Spinal cord (tissue), 10 donors: ENCODE measurements at places on chromosomes 2 and 18. TPM values are rescaled to one million over a fixed set of nuclear protein-coding genes. Genes with fewer than 3 reads are reported as not detected.

- DNase-seq, result no peak
Observed at GRCh38 chr2:39326644-39327043, 82.9 kb upstream of the CDKL4 start.

DNA sequence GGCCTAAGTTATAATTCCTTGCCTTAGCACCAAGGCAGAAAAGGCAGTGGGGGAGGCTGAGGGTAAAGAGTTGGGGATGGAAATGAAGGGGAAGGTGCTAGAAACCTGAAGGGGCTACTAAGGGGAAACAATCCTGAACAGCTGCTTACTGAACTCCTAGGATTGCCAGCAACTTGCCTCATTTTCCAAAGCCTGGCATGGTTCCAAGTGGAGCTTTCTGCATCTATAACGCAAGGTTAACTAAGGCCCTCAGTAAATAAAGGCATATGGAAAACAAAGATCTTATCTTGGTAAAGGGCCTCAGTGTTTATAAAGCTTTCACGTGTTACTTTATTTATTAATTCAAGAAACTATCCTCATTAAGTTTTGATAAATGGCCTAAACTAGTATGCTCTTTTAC is 10.9 kb downstream of the MEP1B start:
- DNase-seq, result no peak

Gene CXCR1
- total RNA-seq, result 0.89 TPM

Gene MREG
- 11.6 TPM for total RNA-seq

- DNase-seq, result no peak
Observed at GRCh38 chr2:68119504-68119903, 38.2 kb upstream of the PNO1 start.

- DNase-seq, result no peak
Observed at GRCh38 chr2:26576565-26577441, 64.4 kb downstream of the CIB4 start.

DNA sequence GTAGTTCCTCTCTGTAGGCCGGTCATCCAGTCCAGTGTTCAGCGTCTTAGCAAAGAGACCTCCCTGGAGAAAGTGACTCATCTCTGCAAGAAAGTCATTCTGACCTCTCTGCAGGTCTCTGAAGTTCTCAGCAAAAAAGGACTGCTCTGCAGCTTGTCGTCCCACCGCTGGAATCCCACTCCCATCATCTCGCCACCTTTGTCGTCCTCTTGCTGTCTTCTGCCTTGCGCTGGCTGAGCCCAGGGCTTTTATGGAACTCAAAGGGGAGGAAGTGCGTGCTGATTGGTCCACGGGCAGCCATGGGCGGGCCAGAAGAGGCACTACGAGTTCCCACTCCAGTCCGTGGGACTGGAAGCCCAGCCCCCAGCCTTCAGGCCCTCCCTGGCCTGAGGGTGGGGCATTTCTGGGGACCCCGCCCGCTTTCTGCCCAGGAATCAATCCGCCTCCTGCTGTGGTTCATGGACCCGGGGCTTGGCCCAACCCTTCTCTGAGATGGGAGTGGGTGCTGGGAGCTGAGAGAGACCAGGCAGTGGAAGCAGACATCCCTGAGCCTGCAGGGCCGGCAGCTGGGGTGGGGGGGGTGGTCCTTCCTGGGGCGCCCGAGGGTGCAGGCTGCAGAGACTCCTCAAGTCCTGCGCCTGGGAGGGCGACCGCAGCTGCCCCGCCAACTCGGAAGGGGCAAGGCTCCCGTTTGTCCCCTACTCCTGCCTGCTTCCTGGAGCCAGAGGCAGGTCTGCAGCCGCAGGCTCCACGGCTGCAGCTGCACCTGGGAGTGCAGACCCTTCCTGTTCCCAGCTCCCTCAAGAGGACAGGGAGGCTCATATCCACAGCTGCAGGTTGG is 660.7 kb upstream of the RAB6C start:
- no peak for DNase-seq

Gene TPO
- 0.10 TPM for total RNA-seq

- no peak for DNase-seq
Observed at GRCh38 chr2:191115391-191115790, 35.4 kb downstream of the STAT4 start.

- no peak for DNase-seq
Observed at GRCh38 chr2:45761635-45762034, 110.2 kb downstream of the PRKCE start.

Gene AKAIN1
- 0.77 TPM for total RNA-seq

- no peak for DNase-seq
Observed at GRCh38 chr2:168710754-168711467, 91.5 kb upstream of the NOSTRIN start.

- DNase-seq, result peak; percentile 49
Observed at GRCh38 chr2:197803033-197803444, 1.4 kb upstream of the PLCL1 start.

- no peak for DNase-seq
Observed at GRCh38 chr2:182088681-182089320, 103.1 kb downstream of the PPP1R1C start.

DNA sequence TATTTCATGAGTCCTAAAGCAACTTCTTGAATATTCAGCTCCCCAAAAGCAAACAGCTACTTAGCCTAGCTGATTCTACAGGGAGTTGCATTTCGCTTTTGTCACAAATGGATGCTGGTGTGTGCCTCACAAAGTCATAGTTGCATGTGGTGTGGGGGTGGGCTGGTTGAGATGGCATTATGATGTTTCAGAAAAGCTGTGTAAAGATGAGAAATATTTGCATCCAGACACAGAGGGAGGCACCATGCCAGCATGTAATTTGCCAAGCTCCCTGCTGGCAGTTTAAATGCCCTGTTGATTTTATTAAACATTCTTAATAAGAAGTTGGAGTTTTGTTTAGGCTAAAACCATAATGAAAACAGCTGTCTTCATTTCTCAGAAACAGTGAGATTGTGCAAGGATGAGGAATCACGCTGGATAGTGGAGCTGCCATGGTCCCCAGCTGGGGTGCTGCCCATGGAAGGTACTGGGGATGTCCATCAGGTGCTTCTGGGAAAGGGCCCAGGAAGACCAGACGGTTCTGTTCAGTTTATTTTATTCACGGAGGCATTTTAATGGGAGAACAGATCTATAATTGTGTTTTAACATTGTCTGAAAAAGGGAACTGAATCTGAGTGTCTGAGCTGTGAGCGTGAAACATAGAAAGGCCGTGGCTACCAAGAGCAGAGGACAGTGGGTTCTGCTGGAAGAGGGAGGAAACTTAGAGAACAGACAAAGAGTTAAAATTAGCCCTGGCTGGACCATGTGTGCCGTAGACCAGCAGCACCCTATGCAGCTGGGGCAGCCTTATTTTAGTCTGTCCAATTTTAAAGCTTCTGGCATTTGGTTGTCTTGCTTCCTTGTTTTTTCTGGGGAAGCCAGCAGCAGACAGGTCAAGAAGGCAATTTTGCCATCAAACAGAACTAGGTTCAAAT is 177.1 kb downstream of the FAM210A start:
- no peak for DNase-seq

GRCh38 chr2:201220102-201220570 is 37.2 kb downstream of the CASP10 start:
- no peak for DNase-seq

DNA sequence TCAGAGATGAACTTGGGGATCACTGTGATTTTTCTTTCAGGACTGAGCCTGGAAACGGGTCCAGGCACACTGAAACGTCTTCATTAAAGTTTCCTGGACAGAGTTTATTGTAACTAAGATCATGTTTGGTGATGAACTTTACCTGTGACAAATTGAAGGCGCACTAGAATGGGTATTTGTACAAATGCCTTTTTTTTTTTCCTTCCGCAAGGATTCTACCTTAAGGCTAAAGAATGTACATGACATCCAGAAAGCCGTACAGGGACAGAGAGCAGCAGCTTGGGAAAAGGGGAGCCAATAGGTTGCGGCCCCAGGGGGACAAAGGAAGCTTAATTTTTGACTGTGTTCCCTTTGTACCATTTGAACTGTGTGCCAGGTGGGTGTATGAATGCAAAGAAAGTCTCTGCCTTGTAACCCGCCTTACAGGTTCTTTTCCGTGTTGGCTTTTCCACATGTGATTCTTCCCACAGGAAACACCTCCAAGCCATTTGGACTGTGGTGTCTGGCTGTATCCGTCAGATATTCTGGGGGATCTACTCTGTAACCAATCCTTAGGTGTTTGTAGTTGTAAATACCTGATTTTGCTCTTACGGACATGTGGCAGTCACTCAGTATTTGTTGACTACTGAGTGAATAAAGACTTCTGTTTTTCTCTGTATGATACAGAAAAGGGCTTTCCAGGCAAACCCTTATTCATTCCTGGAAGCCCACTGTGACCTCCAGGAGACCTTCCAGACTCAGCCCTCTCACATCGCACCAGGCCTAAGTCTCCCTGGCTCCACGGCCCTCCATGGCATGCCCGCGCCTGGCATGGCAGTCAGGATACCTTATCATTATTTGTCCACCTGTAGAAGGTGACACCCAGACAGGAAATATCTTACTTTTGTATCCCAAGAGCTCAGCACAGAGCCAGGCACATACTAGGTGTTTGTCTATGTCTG is 1.1 kb downstream of the LRRFIP1 start:
- no peak for DNase-seq

Gene C2orf15
- total RNA-seq, result 5.7 TPM

DNA sequence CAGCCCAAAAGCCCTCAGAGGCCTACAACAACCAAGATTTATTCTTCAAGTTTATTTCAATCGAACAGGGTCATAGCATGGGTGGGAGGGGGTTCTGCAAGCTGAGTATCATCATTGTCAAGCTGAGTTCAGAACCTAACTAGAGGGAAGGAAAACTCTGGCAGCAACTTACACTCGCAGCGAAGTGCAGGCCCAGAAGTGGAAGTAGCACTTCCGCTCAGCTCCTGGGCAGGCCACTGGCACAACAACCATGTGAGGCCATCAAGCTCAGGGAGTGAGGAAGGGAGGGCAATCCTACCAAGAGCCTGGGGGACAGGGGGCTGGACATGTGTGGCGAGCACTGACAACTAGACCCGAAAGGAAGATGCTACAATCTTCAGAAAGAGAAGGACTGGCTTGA is 4.8 kb downstream of the UXS1 start:
- DNase-seq, result no peak

Gene CYP27A1
- total RNA-seq, result 12.1 TPM

- no peak for DNase-seq
Observed at GRCh38 chr2:165877565-165878550, 75.7 kb downstream of the TTC21B start.

Gene MYO3B
- total RNA-seq, result 0.61 TPM

DNA sequence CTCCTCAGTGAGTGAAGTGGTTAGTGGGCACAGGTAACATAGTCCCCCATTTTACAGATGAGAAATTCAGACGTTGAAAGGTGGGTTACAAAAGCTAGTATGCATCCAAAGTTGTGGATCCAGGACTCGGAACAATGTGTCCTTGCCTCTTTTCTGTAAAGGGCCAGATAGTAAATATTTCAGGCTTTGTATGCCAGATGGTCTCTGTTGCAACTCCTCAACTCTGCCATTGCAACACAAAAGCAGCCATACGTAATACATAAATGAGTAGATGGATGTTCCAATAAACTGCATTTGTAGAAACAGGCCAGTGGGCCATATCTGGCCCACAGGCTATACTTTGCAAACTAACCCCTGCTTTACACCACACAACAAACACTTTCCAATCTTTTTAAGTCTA is 166.6 kb upstream of the PKDCC start:
- no peak for DNase-seq

DNA sequence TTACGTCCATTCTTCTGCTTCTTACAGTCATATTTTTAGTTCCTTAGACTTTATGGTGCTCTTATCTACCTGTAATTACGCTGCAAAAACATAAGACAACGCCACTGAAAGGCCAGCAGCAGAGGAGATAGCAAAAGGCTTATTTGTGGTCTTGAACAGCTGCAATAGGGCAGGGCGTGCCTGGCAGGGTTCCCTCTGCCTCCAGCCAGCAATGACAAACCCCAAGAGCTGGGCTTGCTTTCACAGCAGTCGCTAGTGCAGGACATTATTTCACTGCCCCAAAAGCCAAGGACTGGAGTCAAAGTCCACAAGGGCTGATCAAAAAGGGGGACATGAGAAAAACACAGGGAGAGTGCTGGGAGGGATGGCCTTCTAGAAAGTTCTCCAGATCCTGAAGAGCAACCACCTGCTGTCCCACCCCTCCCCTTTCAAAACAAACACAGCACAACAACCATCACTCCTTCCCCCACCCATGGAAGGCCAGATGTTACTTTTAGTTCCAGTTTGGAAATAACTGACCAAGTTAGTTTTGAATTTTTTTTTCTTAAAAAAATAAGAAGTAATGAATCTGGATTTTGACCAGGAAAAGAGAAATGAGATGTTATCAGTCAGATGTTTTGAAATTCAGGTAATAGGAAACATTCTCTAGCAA is 127.8 kb downstream of the RBMS1 start:
- no peak for DNase-seq

Gene RGPD3
- total RNA-seq, result 0.88 TPM

GRCh38 chr2:180618570-180618969 is 361.8 kb upstream of the UBE2E3 start:
- no peak for DNase-seq

- peak; percentile 8 for DNase-seq
Observed at GRCh38 chr18:22981274-22982133, 48.4 kb downstream of the RBBP8 start.
